Caco-2 (cell line): ENCODE measurements at places on chromosomes 6 and 20. TPM values are rescaled to one million over a fixed set of nuclear protein-coding genes. Genes with fewer than 3 reads are reported as not detected.

- no peak for DNase-seq
Measured at GRCh38 chr6:94501516-94501915, 1075.8 kb upstream of the MANEA start.

DNA sequence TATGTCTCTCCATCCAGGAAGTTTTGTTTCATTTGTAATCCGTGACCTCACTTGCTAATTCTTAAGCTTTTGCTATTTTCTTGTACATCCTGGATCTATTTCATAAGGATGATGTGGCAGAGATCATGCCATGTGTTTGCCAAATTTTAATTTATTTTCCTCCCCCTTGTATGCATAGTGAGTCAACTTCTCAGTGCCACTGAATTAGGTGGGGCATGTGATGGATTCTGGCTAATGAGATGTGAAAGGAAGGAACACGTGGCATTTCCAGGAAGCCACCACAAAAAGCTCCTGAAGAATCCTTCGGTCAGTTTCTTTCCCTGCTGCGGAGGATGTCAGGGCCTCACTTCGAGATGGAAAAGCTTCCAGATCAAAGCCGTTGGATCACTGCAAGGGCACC lies 86.2 kb upstream of the PRL start:
- no peak for DNase-seq

- no peak for DNase-seq
Measured at GRCh38 chr20:49985617-49986016, 2.8 kb downstream of the SNAI1 start.

DNA sequence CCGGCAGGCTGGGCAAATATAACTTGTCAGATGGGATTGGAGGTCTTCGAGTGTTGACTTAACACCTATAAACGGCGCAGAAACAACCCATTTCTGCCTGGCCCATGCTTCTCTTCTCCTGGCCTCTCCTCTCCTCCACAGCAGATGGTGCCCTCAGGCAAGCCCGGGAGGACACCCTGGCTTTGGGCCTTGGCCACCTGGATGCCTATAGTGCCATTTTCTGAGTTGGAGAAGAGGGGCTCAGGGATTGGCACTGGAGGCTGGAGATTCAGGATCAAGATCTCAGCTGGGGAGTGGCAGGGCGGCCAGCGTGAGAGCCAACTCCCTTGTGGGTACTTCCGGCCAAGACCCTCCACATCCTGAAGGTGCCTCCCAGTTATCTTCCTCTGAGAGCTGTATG lies 211.9 kb upstream of the PMEPA1 start:
- no peak for DNase-seq

Gene OLIG3
- total RNA-seq = 0.21 TPM in 1 of 2 replicates, not detected in the other

Gene SPATS1
- total RNA-seq = not detected in 2 replicates
